Esophagus mucosa (tissue), 1 donor: ENCODE measurements at places on chromosomes 4 and X. TPM values are rescaled to one million over a fixed set of nuclear protein-coding genes. Genes with fewer than 3 reads are reported as not detected.

DNA sequence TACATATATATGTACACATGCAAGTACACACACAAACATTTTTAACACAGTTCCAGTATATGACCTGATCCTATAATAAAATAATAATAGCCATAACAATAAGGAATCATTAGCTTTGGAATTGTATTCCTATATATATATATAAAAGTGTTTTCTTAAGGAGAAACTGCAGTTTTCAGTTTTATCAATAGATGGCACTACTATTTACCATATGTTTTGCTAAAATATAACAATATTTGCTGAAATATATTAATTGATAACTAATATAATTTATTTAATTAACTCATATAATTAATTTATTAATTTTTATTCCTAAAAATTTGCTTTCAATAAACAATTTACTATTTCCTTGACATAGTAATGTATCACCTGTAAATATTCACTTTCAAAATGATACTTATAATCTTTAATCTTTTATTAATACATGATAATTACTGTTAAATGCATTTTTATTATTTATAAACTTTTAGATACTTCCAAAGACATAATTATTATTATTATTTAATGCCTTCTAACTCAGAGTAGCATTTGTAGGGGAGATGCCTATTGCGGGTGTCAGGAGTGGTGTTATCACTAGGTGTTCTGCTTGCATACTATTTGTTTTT is 599.5 kb downstream of the FSTL5 start:
- ATAC-seq = no peak

GRCh38 chr4:15004739-15005301 is 2.5 kb downstream of the CPEB2 start:
- ATAC-seq = peak; percentile 49

- no peak for ATAC-seq
Observed at GRCh38 chr4:169272265-169272886, 1.6 kb upstream of the SH3RF1 start.

DNA sequence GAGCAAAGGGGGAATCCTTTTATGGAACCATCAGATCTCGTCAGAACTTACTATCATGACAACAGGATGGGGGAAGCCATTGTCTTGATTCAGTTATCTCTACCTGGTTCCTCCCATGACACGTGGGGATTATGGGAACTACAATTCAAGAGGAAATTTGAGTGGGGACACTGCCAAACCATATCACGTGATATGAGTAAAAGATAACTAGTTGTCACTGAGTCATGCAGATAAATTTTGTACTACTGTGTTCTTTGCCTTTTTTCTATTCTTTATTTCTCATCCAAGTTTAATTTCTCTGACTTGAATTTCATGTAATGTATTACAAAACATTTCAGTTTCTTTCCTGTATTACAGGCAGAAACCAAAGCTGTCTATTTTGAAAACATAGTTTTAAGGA is 383.2 kb downstream of the EPHA5 start:
- ATAC-seq = no peak

GRCh38 chrX:38313190-38313589 is 14.1 kb downstream of the RPGR start:
- ATAC-seq = no peak

PAGE5 gene
- not detected for total RNA-seq

CNGA1 gene
- 7.2 TPM for total RNA-seq
